Activated CD4-positive, alpha-beta T cell treated with anti-CD3 and anti-CD28 coated beads, Interleukin-2, amount 50 U/mL, for 16 hours (primary cell): ENCODE measurements at places on chromosomes 1 and 21.
A peak's percentile ranks its signal among the peaks of the same experiment; 100 is the strongest.

DNA sequence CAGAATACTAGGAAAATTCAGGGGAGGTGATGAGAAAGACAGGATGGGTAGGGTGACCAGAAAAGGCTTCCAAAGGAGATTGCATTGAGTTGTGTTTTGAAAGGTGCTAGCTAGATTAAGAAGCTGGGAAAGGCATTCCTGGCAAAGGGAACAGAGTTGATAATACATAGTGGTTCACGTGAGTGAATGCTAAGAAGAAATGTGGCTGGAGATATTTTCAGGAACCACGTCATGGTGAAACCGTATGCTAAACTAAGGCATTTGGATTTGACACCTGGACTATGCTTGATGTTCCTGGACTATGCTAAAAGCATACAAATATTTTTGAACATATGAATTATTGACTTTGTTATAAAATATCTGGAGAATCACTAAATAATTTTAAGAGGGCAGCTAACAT is 14.7 kb downstream of the CCDC30 start:
- DNase-seq: no peak

DNA sequence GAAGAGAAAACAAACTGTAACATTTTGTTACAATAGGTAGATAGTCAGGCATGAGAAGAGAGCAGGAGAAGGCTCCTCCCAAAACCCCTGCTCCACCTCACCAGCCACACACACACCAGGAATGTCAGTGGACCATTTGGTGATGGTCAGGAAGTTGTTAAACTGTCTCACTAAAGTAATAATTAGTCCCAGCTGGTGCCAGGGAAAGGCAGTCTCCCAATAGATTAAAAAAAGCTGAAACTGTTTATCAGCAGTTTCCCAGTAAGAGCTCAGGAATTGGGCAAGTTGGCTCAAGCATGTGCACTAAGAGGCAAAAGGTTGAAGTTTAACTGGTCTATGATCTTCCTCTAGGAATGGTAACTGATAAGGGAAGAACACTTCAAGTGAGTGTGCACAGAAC is 249.6 kb downstream of the COL11A1 start:
- DNase-seq: no peak

DNA sequence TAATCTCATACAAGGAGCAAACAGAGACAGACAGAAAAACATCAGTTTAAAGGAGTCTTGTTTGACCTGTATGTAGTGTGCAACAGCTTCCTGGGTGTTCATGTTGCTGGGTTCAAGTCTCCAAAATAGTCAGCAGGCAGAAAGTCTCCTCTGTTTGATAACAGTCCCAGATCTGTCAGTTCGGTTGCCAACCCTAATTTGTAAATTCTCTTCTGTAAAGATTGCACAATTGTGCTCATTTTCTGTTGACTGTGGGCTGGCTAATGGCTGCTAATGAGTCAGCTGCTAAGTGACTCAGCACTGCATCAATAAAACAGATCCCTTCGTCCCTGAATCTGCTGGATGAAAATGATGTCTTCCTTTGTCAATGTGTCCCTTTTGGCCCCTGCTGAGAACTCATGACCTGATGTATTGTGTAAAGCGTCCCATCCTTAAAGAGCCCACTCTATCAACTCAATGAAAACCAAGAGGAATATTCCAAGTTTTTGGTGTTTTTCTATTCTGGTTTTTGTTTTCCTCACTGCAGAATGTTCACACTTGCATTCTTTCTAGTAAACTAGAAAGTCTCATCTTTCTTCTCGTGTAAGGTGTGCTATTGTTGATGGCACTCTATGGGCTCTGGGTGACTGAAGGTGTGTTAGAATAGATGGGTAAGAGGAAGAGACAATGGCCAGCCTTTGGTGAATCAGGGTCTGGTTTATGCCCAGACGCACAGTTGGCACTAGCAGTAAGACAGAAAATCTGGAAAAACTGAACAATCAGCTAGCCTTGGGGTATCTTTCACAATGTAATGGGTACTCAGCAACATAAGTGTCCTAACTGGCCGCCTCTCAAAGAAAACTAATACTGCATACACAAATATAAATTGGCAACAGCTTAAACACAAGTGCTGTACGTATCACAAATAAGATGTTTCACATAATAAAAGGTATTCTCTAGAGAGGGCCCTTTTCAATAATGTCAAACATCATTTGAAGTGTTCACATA is 75.1 kb upstream of the SIPA1L2 start:
- peak; percentile 44 for DNase-seq

GRCh38 chr1:237146241-237146640 is 104.3 kb downstream of the RYR2 start:
- no peak for DNase-seq

DNA sequence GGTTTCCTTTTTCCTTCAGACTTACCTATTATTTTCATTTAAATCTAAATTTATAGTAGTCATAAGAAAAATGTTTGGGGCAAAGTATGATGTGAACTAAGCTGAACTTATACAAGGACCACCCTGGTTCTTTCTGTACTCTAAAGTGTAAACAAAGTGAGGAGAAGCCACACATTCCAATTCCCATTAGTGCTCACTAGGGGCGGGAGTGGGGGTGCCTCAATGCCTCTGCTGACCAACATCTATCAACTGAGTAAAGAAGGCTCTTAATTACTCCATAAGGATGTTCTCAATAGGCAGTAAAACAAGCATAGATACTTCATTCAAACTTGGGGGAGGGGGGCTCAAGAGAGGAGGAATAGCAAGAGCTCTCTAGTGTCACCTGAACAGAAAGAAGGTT is 151.7 kb downstream of the CDC42BPA start:
- DNase-seq: no peak

DNA sequence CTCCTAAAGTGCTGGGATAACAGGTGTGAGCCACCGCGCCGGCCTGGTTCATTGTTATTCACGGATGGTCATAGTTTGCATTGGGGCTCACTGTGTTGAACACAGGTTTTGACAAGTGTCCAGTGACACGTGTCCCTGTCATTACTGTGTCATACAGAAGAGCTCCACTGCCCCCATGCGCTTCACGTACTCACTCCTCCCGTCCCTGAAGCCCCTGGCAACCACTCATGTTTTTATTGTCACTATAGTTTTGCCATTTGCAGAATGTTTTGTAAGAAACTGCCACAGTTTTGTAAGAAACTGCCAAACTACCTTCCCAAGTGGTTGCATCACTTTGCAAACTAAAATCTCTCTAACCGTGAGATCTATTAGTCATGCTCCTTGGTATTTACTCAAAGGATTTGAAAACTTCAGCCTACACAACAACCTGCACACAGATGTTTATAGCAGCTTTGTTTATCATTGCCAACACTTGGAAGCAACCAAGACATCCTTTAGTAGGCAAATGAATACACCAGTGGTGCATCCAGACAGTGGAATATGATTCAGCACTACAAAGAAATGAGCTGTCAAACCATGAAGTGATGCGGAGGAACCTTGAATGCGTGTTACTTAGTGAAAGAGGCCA is 163.2 kb upstream of the COL6A1 start:
- peak; percentile 91 for DNase-seq

DNA sequence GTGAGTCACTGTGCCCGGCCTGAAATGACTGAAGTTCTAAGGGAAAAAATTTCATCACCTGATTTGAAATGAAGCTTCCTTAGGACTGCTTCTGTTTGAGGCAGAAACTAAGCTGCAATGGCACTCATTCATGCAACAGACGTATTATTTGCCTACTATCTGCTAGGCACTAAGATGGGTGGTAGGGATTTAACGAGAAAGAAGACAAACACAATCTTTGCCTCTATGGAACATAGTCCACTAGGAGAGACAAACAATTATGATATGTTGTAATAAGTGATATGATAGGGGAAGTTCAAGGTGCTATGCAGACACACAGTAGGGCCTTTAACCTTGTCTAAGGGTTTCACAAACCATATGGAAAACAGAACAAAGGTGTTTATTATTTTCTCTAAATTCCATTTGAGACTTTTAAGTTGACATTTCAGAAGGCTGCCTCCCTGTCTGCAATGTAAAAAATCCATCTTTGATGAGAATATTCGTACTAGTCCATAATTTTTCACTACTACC is 11.3 kb downstream of the LIX1L start:
- DNase-seq: no peak

DNA sequence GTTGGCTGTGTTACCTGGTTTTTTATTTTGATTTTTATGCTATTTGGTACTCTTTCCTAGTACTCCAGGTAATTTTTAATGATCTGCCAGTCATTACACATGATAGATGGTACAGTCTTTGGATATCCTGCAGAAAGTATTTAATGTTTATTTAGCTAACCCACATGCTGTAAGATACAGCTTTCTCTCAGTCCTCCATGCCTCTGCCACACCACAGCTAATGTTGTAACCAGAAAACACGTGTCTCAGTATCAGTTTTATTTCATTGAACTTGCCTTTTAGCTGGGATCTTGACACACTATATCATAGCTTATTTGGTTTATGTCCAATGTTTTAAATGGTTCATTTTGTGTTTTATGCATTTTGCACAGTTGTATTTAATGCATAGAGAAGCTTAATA is 1648.4 kb downstream of the KCNT2 start:
- DNase-seq: no peak

- DNase-seq: no peak
Observed at GRCh38 chr21:17660452-17660851, 47.8 kb upstream of the BTG3 start.

- no peak for DNase-seq
Observed at GRCh38 chr1:13820456-13820855, 120.5 kb downstream of the PRDM2 start.

GRCh38 chr1:97337250-97338030 is 583.4 kb downstream of the DPYD start:
- DNase-seq: no peak

DNA sequence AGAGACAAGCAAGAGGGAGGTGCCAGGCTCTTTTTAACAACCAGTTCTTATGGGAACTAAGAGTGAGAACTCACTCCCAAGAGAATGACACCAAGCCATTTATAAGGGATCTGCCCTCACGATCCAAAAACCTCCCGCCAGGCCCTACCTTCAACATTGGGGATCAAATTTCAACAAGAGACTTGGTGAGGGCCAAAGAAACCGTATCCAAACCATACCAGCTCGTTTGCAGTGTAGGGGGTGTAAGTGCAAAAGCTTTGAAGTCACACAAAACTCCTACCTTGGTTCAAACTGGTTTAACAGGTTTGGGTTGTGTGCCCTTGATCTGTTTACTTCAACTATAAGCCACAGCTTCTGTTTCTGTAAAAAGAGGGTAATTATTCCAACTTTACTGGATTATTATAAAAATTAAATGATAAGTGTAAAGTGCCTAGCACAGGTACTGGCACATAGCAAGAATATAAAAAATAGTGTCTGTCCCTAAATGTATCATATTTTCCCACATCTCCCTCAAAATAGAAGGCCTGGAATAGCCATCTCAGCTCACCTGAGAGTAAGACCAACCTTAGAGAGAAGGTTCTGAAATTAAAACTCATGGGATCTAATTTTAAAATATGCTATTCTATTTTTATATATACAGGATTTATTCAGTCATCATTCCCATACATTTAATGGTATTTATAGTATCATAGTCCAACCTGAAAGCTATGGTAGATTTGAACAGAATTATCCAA is 7.0 kb upstream of the USP25 start:
- no peak for DNase-seq

GRCh38 chr21:37365517-37366481 is 774 bp upstream of the DYRK1A start:
- peak; percentile 54 for DNase-seq

DNA sequence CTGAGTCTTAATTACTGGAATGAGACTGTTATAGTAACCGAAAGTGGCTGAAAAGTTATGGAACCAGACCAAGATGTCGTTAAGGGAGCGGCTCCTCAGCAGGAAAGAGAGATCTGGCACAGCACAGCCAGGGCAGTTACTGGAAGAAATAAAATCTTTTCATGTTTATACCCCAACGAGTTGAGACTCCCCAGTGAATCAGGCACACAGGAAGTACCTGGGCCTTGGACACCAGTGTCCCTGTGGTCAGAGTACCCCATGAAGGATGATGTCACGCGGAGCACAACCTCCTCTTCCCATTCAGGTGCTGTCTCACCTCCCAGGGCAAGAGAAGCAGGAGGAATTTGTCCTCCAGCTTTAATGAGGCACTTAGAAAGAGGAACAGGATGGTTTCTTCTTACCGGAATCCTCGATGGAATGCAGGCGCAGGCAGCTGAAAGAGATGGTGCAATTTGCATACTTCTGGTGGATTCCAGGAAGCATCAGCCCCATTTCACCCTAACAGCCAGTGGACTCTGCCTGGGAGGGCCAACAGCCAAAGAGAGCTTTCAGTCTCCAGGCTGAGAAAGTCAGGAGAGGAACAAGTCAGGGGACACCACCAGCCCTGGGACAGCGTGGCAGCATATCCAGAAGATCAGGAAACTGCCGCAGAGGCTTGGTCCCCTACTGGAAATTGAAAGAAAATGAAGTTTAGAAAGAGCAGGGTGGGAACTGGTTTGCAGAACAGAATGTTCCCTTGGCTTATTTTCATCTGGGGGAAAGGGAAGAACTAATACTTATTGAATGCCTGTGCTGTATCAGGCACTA is 35.9 kb upstream of the CTTNBP2NL start:
- no peak for DNase-seq

- DNase-seq: no peak
Observed at GRCh38 chr1:52502789-52503188, 50.1 kb downstream of the TUT4 start.

- DNase-seq: no peak
Observed at GRCh38 chr1:3716351-3716750, 35.9 kb upstream of the CCDC27 start.

- DNase-seq: peak; percentile 50
Observed at GRCh38 chr1:246602194-246602593, 35.9 kb downstream of the CNST start.

DNA sequence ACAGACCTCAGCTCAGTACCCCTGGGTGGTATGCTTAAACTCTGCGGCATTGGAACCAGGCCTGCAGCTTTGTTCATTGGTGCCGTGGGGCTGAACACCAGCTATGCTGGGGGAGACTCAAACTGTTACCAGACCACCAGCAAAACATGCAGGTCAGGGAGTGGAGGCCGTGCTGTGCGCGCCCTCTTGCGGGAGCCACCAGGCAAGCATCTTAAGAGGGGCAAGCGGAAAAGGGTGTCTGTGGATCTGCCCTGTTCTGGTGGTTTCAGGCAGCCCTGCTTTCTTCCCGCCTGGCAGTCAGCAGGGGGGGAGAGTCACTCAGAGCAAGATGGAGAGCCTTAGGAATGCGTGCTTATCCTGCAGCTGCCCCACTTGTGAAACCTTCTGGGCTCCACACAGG is 276.9 kb upstream of the ZRANB2 start:
- no peak for DNase-seq

DNA sequence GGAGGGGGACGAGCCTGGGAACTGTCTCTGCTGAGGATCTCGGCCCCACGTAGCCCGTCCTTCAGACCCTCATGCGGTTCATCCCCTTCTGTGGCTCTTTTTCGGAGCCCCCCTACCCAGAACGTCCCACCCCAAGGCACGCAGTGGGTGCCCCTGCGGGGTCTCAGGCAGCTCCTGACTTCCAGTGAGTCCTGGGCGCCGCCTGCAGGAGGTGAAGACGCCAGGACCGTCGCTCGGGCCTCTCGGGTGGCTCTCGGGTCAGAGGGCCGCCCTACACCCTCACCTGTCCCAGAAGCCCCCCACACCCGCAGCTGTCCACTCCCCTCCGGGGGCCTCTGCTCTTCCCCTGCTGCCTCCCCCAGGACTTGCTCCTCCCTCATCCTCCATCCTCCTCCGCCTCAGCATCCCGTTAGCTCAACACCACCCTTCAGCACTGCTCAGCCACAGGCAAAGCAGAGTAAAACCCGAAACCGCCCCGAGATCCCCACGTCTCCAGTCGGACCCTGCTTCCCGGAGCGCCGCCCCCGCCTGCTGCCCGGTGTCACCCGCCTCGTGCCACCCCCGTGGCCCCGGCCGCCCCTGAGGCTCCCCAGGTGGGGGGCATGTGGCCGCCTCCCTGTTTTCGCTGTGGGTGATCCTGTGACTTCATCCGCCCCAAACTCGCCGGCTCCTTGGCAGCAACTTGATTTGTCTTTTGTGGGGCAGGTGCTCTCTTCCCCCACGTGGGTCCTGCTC is 13.3 kb upstream of the POFUT2 start:
- no peak for DNase-seq
